ENCODE measurements at places on chromosomes 3 and 15.

- no peak for DNase-seq
Measured at GRCh38 chr3:52089691-52090090, 33.3 kb upstream of the DUSP7 start.

GRCh38 chr3:112357930-112358780 lies 25.2 kb downstream of the CD200 start:
- DNase-seq, result no peak

GRCh38 chr3:144437989-144438388 lies 466.4 kb downstream of the DIPK2A start:
- no peak for DNase-seq

- DNase-seq, result no peak
Measured at GRCh38 chr3:171420667-171421066, 39.5 kb downstream of the TNIK start.

- no peak for DNase-seq
Measured at GRCh38 chr3:3503411-3503810, 295.8 kb upstream of the LRRN1 start.

- DNase-seq, result no peak
Measured at GRCh38 chr15:70314018-70314354, 216.3 kb upstream of the TLE3 start.

DNA sequence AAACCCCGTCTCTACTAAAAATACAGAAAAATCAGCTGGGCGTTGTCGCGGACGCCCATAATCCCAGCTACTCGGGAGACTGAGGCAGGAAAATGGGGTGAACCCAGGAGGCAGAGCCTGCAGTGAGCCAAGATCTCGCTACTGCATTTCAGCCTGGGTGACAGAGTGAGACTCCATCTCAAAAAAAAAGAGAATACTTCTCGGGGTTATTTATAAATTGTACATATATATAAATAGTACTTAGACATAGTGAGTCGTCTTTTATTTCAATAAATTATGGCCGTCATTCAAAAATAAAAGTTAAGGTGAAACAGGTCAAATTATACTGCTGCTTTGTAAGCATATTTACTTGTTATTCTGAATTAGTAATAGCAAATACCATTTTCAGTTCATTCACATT lies 12.1 kb upstream of the EBLN2 start:
- no peak for DNase-seq

GRCh38 chr3:105906836-105907235 lies 38.0 kb upstream of the CBLB start:
- peak; percentile 69 for DNase-seq

DNA sequence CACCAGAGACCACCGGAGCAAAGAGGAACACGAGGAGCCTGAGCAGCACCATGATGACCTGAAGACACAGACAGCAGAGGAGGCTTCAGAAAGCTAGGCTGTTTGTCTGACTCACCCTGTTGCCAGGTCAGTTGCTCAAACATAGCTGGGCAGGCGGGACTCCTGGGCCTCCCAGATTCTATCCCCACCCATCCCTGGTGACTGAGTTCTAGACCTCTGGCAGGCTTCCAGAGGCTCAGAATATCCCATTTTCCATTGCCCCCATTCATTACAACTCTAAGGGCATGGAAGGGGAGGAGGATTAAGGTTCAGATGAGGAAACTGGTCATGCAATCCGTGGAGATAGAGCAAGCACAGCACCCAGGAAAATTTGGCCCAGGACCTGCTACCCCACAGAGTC lies at the start of gene CDHR4:
Gene CDHR4 (minus strand): TSS at position 113 of the 400 bp plus-strand sequence. CDS start 61 bp downstream, at position 52.
- peak; percentile 78 for DNase-seq

DNA sequence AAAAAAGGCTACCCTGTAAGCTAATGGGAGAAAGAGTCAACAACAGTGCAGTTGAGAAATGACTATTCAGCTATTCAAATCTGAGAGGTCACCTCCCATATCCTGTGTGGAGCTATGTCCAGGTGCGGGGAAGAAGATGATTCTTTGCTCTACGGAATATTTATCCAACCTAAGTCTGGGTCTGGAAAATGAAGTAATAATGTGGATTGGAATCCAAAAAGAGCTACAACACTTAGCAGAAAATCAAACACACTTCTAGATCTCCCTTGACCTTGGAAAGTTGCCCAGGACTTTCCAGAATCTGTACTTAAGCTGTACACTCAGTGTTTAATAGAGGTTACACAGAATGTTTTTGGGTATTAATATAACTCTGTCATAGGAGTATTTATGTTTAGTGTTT lies 251.9 kb downstream of the NAALADL2 start:
- no peak for DNase-seq

DNA sequence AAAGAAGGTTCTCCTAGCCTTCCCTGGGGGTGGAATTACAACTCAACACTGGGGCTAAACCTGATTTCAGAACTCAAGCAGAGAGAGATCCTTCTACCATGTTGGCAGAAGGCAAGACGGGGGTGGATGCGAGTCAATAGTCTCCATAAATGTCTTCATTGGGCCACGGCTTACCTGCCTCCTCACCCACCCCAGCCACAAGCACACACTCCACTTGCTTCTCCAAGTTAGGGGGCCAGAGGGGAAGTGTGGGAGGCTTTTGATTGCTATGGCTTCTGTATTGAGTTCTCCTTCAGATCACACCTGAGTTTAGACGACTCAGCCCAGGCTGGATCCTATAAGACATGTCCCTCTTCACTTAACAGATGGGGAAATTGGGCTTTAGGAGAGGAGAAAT lies 178.9 kb downstream of the UACA start:
- no peak for DNase-seq

DNA sequence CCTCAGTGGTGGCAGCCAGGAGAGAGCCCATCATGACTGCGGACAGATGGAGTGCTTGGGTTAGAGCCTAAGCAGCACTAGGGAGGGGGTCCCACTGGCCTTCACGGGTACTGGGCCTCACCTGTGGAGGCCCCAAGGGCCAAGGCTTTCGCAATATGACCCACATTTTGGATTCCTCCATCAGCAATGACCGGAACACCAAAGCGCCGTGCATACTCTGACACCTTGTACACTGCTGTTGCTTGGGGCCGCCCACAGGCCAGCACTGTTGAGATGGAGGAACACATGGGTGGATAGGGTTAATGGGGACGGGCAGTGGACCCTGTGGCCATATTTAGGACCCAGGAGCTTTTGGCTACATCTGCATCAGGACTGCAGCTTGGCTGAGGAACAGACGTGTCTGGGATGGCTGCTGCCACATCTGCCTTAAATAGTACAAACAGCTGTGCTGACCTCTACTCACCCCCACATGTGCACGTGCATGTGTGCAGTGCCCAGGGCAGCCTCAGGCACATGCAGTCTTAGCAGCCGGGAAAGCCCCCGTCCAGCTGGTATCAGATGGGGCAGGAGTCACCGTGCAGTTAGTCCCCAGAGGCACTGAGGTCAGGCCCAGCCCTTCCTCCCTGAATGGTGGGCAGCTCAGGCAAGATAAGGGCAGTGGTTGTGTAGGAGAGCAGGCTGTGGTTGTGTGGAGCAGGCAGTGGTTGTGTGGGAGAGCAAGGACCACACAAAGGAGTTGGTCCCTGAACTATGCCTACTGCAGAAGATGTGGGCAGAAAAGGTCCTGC lies 3.3 kb downstream of the NDUFAF3 start:
- DNase-seq, result no peak

GRCh38 chr15:68614286-68615035 lies 35.7 kb downstream of the CORO2B start:
- no peak for DNase-seq

DNA sequence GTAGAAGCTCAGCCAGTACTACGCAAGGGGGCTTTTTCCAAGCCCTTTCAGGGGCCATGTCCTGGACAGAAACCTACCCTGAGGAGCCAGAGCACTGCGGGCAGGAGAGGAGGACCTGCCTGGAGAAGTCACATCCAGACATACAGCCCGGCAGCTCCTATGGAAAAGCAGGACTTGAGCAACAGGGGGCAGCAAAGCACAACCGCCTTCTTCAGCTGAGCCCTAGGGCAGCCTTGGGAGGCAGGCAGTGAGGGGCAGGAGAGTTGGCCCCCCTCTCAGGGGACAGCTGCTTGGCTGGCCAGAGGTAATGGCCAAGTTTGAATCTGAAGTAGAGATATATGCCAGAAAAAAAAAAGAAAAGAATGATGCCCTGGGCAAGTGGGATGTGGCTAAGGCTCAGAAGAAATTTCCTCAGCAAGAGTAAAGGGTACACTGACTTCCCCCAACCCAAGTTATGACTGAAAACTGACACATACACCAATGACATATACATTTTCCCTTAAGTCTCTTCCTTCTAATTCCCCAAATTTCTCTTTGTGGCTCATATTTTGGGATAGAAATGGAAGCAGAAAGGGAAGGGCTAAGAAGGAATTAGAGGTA lies 56.9 kb downstream of the CYP19A1 start:
- peak; percentile 16 for DNase-seq

DNA sequence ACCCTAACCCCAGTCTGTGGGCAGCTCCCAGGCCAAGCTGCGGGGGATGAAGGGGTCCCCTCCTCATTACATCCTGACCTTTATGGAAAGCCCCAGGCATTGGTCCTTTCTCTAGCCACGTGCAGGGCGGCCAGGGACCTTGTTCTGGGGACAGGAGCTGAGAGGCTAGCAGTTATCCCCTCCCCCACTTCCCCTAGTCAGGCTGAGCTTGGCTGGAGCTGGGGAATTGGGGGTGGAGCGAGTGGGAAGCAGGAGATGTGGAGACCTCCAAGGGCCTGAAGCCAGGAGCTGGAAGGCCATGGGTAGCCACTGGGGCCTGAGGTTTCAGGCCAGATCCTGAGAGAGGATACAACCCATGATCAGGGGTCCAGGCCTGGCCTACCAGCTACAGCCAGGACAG lies 45.8 kb downstream of the DNAH1 start:
- no peak for DNase-seq

- no peak for DNase-seq
Measured at GRCh38 chr15:47652328-47652727, 65.0 kb upstream of the SEMA6D start.

- DNase-seq, result no peak
Measured at GRCh38 chr3:129116482-129116946, 5.1 kb downstream of the RAB43 start.

- no peak for DNase-seq
Measured at GRCh38 chr15:101647251-101647650, 4.9 kb downstream of the TM2D3 start.

GRCh38 chr15:98174286-98174685 lies 213.8 kb downstream of the ARRDC4 start:
- DNase-seq, result no peak

- DNase-seq, result no peak
Measured at GRCh38 chr3:32568953-32569352, 1.7 kb downstream of the DYNC1LI1 start.

GRCh38 chr15:85752491-85752961 lies 42.2 kb downstream of the KLHL25 start:
- no peak for DNase-seq

DNA sequence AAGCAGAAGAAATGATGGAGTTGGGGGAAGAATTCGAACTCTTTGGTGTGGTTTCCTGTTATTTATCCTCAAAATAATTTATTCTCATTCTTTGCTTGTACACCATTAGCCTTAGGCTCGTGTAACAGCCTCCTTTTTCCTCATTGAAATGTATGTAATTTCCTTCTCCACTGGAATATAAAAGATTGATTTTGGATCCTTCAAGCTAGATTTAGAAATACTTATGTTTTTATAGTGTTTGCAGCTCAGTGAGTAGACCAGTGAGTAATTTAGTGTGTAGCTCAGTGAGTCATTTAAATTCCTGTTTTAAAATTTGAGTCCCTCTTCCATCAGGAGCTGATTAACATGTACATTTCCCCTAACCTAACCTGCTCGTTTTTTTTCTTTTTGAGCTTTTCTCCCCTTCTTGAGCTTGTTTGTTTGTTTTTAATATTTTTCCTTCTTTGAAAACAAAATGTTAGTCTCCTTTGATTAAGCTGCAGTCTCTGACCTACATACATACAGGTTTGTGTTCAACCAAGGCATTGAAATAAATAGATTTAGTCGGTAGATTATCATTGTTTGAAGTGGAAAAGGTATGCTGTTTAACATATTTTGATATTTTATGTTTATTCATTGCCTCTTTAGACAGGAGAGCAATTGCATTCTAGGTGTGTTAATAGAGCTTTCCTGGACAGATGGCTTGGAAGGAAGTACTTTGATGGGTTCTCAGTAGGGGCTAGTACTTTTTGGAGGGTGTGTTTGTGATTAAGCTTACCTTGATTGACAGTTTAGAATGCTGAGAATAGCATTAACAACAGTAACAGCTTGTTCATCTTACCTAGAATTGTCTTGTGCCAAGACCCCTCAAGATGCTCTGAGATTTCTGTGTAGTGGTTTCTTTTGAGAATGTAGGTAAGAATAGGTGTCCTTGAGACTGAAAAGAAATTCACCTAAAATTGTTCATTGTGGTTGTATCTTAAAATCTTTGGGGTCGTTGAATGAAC lies 5.9 kb downstream of the USP3 start:
- DNase-seq, result no peak

GRCh38 chr3:188010478-188010877 lies 143.5 kb upstream of the LPP start:
- no peak for DNase-seq

DNA sequence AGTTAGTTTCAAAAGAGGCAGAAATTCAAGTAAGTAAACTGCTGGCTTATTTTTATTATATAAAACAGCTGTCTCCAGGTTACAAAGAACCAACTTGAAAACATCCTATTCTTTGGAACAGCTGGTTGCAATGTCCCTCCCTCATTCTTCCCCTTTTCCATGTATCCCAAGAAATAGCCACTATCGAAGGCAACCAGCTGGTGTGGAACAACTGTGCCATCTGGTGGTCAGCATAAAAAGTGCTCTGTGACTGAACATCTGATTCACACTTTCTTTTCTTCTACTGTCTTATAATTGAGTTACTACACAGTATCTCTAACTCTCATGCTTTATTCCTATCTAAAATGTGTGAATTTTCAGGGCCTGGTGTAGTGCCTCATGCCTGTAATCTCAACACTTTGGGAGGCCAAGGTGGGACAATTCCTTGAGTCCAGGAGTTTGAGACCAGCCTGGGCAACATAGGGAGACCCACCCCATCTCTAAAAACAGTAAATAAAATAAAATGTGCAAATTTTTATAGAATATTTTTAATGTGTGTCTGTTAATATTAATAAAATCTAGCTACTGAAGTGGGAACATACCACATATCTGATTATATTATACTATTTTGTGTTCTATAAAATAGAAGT lies 9.6 kb downstream of the OSBPL11 start:
- peak; percentile 44 for DNase-seq

DNA sequence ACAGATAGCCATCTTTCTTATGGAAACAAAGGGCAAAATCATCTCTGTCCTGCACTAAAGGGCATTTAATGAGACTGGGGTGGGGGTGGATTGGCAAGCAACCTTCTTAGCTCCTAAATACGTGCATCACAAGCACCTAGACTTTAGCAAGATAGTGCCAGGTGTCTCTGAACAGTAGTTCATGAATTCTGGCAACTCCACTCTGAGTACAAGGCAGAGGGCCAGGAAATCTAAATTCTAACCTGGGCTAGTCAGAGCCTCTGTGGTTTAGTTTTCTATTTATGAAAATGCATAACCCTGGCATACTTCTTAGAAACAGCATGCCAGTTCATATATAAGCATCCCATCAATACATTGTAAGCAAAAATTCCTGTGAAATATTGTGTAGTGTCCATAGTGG lies 788.5 kb downstream of the MCTP2 start:
- DNase-seq, result no peak

- no peak for DNase-seq
Measured at GRCh38 chr15:40471808-40472150, 995 bp downstream of the CHST14 start.
